M059J (cell line): ENCODE measurements at places on chromosomes 1 and 21.

DNA sequence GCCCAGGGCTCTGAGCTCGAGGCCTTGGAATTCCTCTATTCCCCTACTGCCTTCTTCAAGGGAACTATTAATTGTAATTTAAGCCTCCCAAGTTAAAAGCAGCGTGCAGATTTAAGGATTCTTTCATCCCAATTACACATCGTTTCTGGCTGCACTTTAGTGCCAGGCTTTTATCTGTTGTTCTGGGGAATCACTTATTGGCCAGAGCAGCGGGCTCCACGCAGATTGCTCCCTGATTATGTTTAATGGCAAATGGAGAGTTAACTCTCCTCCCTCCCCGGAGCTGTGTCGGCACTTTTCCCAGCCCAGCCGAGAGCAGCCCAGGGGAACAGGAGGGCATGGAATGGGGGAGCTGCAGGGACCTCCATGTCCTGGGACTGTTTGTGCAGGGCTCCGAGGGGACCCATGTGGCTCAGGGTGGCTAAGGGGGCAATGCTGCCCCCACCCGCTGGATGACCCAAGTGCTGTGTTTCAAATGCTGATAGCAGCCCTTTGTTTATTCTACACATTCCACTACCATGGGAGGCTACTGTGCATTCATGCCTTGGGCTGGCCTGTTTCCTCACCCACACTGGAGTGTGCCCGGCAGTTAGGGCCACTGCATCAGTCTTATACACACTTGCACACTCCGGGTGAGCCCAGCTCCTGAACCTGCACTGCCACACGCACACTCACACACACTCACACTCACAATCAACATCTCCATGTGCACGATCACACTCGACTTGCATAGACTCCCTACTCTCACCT lies 93.3 kb upstream of the POU3F1 start:
- peak; percentile 46 for DNase-seq

DNA sequence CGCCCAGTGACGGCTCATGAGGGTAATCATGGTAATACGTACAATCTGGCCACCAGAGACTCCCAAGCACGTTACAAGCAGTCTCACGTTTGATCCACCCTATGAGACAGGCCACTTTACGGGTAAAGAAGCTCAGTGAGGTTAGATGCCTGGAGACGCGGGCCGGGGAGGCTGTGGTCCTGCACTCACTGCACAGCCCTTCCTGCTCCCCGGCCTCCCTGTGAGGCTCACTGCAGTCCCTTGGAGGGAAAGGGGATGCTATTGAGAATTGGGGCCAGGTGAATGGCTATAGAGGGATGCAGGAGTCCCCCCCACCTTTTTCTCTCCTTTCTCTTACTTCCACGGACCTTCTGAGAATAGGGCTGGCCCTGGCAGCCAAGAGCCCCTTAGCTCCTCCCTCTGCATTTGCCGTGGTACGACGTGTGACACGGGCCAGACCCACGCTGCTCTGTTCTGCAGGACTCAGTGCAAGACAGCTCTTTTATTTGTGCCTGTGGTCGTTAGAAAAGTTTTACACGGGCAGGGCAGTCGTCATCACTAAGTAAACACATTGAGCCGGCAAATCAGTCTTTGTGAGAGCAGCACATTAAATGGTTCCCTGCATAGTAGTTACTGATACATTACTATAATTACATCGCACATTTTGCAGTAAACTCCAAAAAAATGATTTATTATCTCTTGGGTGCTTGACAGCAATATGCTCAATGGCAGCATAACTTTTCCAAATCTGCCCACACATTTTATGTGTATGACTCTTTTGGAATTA lies 18.8 kb downstream of the KIF26B start:
- no peak for DNase-seq

DNA sequence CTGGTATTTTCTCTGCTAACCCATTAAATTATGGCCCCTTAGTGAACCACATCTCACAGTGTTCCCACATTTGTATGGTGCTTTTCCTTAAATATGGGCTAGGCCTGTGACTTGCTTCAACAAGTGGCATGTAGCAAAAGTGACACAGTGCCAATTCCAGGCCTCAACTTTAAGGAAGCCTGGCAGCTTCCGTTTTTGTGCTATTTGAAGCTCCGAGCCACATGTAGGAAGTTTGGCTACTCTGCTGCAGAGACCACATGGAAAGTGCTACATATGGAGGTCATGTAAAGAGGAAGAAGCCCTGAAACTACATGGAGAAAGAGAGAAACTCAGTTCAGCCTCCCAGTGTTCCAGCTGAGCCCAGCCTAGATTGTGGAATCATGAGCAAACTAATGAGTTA lies 28.5 kb upstream of the DR1 start:
- DNase-seq = no peak

GRCh38 chr1:190049314-190049713 lies 428.4 kb downstream of the BRINP3 start:
- no peak for DNase-seq

DNA sequence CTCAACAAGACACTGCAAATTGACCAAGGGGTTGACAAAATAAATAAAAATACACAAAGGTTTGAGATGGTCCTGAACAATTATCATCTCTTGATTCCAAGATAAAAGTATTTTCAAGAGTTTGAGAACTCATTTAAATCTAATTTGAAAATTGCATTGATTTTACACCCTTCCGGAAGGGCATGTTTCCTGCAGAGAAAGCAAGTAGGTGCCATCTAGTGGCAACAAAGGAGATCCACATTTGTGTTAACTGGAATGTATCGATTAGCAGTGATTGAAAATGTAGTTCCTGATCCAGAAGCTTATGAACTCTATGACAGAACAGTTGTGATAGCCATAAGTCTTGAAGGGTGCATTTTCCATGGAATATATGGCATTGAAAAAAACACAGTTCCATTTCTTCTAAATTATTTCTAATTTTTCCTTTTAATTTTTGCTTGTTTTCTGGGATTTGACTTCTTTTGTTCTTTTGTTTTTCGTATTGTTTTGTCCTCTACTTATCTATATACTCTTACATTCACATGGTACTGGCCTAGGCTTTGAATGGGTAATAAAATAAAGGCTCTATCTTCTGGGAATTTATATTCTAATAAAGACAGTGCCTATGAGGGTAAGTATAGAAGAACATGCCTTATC lies 143.7 kb downstream of the DNM3 start:
- peak; percentile 29 for DNase-seq

GRCh38 chr21:37592496-37592895 lies 225.9 kb downstream of the DYRK1A start:
- no peak for DNase-seq

GRCh38 chr1:212752934-212753497 lies 38.6 kb downstream of the NSL1 start:
- DNase-seq = no peak

DNA sequence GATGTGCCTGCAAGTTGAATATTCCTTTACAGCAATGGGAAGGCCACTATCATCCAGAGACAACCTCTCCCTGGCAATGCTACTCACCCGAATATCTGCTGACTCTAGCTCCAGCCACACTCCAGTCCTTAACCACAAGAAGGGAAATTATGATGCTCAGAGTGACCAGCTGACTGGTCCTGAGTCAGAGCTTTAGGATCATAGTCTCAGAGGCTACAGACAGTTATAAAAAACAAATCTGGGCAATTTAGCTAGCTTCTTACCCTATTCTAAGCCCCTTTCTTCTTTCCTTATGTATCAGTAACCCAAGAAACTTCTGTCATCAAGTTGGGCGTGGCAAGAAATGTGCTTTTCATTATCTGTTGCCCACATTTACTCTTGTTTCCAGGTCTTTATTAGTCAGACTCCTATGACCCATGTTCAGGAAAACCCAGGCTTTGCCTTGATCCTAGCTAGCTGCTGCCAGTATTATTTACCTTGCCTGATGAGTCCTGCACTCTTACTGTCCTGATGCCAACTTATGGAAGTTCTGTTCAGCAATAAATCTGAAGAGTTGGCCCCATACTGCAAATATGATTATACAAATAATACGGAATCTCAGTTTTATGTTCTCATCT lies 207.0 kb downstream of the TTLL7 start:
- peak; percentile 52 for DNase-seq

GRCh38 chr1:35390600-35391494 lies 122.3 kb downstream of the ZMYM4 start:
- DNase-seq = no peak

- peak; percentile 45 for DNase-seq
Measured at GRCh38 chr1:37793773-37794371, at the start of gene MANEAL. TSS of gene MANEAL (plus strand) at chr1:37793847. CDS start at chr1:37794183, 336 bp downstream.

- DNase-seq = no peak
Measured at GRCh38 chr1:59666106-59666505, 148.6 kb upstream of the HOOK1 start.

- DNase-seq = no peak
Measured at GRCh38 chr1:171488190-171488929, 3.0 kb downstream of the PRRC2C start.

GRCh38 chr1:86370601-86371022 lies 25.5 kb downstream of the ODF2L start:
- DNase-seq = no peak

GRCh38 chr1:241962153-241962552 lies 4.6 kb downstream of the BECN2 start:
- no peak for DNase-seq

DNA sequence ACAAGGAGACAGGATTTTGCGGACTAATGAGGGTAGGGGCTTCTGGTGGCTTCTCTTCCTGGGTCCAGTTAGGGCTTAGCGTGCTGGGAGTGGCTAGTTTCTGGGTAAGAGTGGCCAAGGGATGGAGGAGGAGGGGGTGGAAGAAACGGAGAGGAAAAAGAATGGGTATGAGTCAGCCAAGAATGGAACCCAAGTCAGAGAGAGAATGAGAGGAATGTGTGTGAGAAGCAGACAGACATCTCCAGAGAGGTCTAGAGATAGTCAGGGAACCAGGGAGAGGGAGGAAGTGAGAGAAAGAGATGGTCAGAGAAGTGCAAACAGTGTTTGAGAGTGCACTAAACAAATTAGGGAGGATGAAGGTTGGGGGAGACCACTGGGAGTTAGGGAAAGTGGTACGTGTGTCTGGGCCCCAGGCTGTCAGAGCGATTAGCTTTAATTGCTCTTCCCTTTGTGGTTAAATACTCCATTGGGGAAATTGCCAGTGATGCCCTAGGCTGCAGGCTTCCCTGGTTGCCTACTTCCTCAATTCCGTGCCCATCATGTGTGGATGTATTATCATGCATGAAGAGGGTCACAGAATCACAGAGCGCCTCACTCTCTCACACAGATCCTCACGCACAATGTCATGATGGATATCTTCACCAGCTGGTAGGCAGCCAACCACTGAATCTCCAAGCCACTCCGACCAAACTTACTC lies 1.4 kb downstream of the PEA15 start:
- peak; percentile 93 for DNase-seq

- DNase-seq = peak; percentile 90
Measured at GRCh38 chr1:87242445-87243185, 86.1 kb upstream of the LMO4 start.

DNA sequence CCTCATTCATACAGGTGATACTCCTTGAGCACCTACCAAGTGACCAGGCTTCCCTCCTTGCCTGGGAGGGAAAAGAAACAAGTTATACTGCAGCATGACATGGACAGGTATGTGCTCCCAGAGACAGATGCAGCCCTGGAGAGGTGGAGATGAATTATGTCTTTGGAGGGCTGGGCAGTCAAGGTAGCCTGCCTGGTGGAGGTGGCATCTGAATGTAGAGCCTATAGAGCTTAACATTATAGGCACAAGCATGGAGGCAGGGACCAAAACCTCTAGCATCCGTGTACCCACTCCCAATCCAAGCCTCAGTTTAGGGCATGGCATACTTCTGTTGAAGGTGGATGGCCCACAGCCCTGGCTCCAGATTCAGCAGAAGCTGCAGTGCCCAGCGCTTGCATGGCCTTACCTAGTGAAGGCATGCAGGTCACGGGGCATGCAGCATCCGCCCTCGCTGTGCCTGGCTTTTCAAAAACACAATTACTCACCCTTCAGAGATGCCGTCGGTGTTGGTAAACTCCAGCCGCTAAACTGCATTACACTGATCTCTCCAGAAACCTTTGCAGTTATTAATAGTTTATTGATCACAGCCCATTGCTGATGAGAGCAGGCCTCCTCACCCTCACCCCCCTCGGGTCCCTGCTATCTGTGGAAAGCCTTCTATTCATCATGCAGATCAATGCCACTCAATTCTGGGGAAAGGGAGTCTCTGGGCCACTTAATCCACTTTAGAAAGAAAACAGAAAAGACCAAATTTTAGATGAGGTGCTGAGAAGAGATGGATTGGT lies 151.1 kb upstream of the KLHDC7A start:
- no peak for DNase-seq

DNA sequence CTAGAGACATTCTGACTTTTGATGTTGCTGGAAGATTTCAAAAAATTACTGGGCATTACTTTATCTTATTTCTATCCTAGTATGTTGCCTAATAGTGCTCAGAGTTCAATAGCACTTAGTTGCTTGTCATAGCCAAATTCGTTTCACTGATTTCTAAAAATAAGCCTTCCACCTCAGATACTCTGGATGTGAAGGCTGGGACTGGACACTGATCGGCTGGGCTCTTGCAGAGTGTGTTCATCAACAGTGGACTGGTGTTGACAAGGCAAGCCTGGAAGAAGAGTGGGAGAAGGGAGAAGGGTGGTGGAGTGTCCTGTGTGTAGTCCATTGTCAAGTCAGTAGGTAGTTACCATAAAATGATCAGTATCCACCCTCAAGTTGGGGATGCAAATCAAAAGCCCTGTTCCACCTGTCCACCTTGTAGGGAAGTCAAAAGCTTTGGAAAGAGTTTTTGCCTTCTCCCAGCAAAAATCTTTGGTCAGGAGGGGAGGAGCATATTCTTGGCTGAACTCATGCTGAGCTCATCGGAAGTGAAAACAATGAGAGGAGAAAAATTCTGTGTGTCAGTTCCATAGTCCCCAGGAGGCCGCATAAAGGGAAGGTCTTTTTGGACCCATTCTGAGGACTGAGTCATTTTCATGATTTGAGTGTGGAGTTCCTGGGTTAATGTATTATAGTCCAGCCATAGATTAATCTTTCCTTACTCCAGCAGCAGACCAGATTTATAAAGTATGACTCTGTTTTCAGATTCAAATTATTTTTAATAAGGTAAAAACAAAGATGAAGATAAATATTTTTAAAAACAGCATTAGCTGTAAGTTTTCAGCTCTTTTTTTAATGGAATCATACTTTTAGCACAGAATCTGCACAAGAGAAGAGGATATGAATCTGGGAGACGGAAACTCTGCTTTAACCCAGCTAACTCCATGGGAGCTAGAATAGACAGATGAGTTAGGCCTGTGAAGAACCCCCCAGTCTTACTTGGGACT lies 99.5 kb upstream of the BMP8A start:
- DNase-seq = peak; percentile 93

GRCh38 chr1:15706751-15707150 lies 22.6 kb downstream of the PLEKHM2 start:
- DNase-seq = no peak

GRCh38 chr1:233015965-233016364 lies 65.6 kb downstream of the NTPCR start:
- no peak for DNase-seq

DNA sequence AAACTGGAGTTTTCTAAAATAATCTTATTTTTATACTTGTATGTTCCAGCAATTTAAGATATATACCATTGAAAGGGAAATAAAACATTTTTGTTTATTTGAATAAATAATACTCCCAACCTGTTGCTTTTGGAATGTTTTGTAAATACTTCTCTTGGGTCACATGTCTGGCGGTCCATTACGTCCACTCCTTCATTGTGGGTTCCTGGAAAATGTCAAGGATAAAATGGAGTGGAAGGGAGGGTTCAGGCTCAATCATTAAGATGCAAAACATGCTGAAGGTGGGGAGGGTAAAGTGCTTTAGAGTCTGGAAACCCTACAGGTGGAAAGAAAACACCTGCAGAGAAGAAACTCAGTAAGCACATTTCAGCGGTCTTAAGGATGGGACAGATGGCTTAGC lies 34.2 kb upstream of the FAM3B start:
- no peak for DNase-seq
